ENCODE measurements at places on chromosomes 11 and 22.

DNA sequence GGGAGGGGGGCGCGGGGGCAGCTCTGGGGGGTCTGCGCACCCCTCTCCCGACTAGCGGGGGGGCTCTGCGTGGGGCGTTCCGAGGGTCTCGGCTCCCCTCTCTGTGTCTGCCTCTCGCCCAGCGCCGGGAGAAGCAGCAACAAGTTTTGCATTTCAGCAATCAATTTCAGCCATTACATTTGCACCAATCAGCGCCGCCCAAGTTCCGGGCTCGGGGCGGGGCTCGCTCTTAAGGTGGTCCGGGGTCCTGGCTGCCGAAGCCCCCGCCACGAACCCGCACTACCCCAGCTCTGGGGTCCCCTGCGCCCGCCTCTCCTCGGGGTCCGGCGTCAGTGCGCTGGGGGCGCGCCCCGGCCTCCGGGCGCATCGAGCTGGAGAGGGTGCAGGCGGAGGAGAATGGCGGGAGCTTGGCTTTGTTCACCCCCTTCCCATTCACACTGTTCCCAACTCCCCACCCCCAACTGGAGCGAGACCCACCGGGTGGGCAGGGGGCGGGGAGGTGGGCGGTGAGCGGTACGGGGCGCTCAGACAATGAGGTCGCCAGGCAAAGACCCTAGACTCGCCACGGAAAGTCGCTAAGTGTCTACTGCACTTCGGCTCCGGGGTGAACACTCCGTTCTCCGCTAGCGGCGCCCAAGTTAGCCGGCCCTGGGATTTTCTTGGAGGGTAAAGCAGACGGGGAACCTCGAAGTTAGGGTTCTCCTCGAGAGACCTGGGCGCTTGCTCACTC, at the start of gene MN1:
MN1 (minus strand) TSS at position 141 of the 730 bp plus-strand sequence. CDS start 1,213 bp downstream, outside the sequence.
- peak; percentile 50 for DNase-seq

GRCh38 chr11:128693416-128693712, 508 bp upstream of the FLI1 start:
- no peak for DNase-seq

DNA sequence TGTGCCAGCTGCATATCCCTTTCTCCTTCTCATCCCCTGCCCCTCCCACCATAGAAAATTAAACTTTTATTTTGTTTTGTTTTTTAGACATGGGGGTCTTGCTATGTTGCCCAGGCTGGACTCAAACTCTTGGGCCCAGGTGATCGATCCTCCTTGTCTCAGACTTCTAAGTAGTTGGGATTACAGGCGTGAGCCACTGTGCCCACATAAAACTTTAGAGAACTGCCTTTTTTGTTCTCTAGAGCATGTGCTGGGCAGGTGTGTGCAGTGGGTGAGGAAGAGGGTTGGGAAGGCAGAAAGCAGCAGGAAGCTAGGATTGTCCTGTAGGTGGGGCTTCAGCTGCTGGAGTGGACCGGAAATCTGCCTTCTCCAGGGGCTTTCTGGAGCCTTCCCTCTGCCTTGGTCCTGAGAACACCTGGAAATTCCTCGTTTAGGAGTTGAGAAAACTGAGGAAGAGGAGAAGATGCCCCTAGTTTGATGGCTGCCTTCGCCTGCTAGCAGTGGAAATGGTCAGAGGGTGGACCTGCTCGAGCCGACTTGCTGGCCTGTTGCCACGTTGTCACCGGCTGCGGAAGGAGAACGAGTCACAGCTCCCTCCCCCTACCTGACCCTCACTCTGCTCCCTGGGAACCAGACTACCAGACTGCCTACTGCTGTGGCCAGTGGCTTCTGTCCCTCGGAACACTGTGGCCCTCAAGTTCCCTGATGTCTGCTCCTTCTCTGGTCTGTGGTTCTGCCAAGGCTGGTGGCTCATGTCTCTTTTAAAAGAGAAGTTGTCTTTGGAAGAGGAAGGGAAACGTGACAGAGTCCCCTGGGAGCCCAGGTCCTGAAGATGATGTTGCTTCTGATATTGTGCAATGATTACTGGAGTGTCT, 4.0 kb downstream of the ST14 start:
- DNase-seq, result no peak

GRCh38 chr11:127693686-127694085, 693.1 kb upstream of the KIRREL3 start:
- no peak for DNase-seq

DNA sequence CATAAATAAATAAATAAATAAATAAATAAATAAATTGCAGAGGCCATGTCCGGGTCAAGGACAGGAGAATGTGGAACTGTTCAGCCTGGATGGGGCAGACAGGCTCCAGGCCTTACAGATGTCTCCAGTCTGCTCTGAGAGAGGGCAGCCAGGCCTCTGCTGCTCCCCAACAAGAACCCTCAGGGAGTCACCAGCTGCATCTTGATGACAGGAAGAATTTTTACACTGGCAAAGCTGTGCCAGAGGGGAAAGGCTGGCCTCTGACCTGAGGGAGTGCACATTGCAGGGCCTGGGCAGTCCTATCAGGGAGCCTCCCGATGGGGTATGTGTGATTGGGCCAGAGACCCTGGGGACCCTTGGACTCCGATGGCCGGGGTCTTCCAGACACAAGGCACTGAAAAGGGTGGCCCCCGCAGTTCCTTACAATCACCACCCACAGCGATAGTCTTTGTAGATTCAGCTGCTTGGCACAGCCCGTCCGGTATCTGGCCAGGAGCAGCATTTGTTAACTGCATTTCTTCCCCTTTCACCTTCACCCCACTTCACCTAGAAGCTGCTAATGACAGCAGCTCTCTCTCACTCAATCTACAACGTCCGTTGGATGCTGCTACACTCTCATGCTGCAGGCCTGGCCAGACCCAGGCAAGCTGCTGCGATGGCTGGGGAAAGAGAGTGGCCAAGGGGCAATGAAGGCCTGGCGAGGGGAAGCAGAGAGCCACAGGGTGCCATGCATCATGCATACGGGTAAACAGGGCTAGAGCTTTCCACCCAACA, 8.1 kb downstream of the MOGAT2 start:
- no peak for DNase-seq

GRCh38 chr11:8839306-8839956, 71.6 kb upstream of the AKIP1 start:
- no peak for DNase-seq

DNA sequence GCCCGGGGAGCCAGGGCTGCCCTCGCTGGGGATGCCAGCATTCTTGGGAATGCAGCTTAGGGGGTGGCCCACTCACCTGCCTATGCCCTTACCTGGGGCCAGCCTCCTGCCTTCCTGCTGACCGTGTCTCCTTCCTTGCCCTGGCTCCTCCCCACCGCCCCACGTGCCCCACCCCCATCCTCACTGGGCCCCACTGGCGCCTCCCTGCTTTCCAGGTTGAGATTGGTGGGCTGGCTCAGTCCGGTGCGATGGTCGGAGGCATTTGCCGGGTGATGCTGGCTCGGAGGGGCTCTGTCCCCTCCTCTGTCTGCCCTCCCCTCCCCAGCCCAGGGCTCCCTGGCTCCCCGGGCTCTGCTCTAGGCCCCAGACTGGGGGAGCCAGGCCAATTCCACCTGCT, 34.1 kb upstream of the GRAMD4 start:
- DNase-seq, result no peak

GRCh38 chr11:59221441-59221840, 8.7 kb upstream of the MPEG1 start:
- no peak for DNase-seq

DNA sequence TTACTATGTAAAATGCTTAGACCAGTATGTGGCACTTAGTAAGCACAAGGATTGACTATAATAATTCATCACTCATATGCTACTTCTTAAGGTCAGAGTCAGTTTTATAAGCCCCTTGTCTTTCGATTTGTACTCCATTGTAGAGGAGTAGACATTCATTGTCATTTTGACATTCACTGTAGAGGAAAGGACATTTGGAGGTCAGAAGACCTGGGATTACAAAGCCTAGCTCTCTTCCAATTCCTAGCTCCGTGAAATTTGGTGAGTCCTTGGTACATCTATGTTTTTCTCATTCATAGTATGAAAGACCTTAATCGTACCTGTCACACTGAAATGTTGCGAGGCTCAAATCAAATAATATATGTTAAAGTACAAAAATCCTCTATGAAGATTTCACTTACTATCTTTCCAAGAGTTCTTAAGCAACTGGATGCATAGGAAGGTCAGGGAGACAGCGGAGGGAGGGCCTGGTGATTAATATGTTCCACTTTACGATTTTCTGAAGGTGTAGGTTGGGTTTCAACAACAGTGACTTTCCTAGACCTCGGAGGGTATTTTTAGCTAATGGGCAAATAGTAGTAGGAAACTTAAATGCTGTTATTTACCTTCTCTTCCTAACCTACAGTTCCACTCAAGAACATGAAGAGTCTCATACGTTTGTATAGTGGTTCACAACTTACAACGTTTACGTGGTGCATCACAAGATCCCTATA, 1.4 kb upstream of the EMSY start:
- DNase-seq, result no peak

GRCh38 chr22:33678523-33678922, 241.8 kb downstream of the LARGE1 start:
- DNase-seq, result no peak

DNA sequence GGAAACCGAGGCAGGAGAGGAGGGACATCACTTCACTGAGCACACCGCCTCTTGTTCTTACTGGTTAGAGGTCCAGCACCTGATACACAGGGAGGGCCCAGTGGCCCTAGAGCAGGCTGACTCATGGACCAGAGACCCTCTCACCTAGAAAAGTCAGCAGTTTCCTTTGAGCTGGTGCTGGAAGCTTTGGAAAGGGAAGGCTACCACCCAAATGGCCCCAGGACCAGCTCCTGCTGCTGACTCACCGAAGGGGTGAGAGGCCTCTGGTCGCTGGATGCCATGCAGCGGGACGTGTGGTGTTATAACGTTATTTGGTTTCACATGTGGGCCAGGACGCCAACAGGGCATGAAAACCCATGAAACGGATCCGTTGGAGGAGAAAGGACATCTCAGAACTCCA, 3.8 kb downstream of the NADSYN1 start:
- DNase-seq, result no peak

GRCh38 chr11:57305523-57305922, 19.2 kb downstream of the TNKS1BP1 start:
- no peak for DNase-seq

DNA sequence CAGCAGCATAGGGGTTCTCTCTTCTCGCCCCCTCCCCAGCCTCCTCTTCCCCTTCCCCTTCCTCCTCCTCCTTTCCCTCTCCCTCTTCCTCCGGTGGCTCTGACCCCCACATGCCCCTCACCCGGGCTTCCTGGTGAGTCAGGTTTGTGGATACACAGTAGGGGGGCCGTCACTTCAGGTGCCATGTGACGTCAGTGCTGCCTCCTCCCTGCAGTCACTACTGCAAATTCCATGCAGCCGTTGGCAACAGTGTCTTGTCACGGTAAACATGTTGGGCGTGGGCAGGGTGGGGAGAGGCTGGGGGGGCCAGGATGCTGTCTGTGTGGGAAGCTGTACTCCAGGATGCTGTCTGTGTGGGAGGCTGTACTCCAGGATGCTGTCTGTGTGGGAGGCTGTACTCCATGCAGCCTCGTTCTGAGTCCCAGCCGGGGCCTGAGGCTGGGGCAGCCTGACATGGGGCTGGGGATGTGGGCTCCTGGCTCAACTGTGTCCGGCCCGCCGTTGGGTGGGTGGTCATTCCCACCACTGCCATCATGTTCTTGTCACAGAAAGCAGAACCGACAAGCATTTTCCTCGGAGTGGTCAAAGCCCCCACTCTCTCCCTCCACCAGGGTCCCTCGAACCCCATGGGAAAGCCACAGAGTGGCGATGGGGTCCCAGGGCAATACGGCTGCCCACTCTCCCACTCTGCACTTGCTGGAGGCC, 2.4 kb upstream of the MUC2 start:
- no peak for DNase-seq

Measured in stimulated activated CD4-positive, alpha-beta T cell treated with anti-CD3 and anti-CD28 coated beads, TNF-alpha, amount 100 ng/mL, for 1 hour (primary cell).